ENCODE measurements at places on chromosomes 3 and 15.
A peak's percentile ranks its signal among the peaks of the same experiment; 100 is the strongest.

GRCh38 chr3:154598166-154598565, 168.2 kb upstream of the GPR149 start:
- DNase-seq: no peak

DNA sequence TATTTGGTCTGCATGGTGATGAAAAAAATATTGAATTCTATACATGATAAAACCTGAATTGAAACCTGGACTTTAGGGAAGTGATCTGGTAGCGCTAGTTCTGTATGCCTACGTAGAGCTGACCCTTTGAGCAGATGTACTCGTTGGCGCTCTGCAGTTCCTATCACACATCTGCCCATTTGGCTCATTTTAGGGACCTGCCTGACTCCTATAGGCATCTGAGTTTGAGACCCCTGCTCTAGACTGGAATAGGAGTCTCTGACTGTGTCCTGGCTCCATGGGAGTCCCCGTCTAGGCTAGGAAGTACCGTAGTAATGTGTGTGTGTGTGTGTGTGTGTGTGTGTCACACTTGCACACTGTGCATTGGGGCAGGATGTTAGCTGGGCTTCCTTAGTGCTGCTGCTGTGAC, 21.2 kb downstream of the STARD5 start:
- no peak for DNase-seq

- no peak for DNase-seq
Measured at GRCh38 chr3:150114873-150115540, 144.3 kb upstream of the PFN2 start.

- DNase-seq: no peak
Measured at GRCh38 chr3:156218353-156218744, 98.0 kb downstream of the KCNAB1 start.

DNA sequence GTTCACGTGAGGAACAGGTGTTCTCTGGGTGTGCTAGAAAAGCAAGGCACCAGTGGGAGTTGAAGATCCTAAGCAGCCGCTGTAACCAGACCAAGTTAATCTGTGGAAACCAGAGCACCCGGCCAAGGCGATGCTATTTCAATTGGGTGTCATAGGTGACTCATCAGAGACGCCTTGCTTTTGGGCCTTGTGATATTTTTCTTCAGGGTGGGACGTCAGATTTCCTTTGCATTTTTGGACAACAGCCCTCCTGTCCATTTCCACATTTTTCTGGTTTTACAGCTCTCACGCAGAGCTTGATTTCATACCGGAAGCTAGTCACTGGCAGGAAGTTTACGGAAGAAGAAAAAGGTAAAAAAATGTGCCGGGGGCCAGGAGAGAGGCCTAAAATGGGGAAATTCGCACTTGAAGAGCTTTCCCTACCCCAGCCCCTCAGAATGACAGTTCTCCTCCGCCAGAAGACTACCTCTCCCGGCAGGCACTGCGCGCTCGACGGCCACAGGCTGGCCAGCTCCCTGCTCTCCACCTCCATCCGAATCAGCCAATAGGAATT, 471 bp upstream of the KBTBD8 start:
- DNase-seq: peak; percentile 21

- DNase-seq: no peak
Measured at GRCh38 chr3:142210608-142211007, 14.8 kb downstream of the GK5 start.

DNA sequence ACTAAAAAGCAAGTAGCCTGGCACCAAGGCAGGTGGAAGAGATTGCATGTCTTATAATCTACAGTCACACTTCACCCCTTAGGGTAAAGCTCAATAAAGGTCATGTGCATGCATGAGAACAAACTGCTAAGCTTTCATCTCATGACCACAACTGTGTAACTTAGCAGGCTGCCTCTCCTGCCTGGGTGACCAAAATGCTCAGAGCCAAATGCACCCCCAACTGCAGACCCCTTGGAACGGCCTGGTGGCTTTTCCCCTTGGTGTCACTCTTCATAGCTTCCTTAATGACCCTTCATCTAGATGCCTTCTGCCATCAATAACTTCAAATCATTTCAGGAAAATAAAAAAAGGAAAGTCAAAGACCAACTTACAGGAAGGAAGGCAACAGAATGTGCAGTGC, 88.1 kb downstream of the ADAMTS17 start:
- DNase-seq: no peak

GRCh38 chr3:57397175-57398026, 104.9 kb upstream of the ASB14 start:
- DNase-seq: peak; percentile 53

DNA sequence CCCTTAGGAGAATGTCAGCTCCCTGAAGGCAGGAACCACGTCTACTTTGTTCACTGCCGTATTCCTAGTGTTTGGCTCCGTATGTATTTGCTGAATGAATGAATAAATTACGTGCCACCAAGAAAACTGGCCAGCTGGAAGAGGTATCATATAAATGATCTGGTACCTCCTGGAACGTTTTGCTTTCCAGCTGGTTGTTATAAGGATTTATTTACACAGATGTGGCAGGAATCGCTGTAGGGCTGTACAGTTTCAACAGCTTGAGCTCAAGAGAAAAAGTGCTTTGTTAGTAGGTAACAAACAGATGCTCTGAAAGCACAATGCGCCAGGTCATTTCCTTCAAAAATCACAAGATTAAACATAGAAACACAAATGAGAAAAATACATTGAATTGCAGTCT, 108.8 kb upstream of the ATP2B2 start:
- no peak for DNase-seq

DNA sequence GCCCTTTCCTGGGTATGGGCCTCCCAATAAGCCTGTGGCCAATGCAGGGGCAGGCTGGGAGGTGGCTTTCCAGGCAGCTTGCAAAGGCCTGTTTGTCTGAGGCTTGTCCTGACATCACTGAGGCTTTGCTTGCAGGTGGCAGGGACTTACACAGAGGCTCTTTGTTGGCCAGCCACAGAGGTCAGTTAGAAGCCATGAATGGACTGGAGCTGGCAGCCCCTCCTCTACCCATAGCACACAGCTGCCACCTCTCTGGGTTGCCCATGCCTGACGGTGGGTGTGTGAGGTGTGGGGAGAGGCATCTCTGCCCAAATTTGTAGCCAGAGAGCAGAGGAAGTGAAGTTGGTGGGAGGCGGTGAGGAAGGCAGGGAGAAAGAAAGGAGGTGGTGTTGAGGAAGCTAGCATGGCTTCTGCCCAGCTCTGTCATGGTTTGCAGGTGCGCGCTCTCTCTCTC, 17.1 kb downstream of the LIMD1 start:
- DNase-seq: no peak

DNA sequence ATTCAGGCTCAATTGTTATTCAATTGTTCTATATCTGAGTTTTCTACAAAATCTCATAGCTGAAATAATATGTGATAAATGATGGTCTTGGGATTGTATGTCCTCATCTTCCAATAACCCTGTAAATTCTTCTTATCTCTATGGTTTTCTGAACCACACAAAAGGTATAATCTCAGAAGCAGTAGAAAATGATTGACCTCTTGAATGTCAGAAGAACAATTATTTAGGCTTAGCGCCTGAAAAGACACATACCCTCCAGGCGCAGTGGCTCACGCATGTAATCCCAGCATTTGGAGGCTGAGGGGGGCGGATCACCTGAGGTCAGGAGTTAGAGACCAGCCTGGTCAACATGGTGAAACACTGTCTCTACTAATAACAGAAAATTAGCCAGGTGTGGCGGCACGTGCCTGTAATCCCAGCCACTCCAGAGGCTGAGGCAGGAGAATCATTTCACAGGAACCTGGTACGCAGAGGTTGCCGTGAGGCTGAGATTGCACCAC, 288.0 kb upstream of the TBC1D5 start:
- DNase-seq: no peak

DNA sequence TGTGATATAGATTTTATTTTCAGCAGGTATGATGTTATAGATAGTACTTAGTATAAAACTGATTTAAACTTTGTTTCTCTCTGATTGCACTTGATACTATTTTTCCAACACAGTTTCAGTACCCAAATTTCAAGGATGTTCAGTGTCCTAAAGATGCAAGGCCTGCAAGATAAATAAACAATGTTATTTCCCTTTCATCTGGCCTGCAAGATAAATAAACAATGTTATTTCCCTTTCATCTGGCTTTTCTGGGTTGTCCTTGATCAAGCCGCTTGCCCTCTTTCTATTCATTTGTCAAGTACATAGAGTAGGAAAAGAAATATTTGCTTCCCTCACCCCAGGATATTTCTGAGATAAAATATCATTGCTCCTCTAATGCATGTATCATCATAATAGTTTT, 571.0 kb downstream of the FGF12 start:
- DNase-seq: no peak

GRCh38 chr15:43104426-43104825, 1.4 kb downstream of the UBR1 start:
- no peak for DNase-seq

DNA sequence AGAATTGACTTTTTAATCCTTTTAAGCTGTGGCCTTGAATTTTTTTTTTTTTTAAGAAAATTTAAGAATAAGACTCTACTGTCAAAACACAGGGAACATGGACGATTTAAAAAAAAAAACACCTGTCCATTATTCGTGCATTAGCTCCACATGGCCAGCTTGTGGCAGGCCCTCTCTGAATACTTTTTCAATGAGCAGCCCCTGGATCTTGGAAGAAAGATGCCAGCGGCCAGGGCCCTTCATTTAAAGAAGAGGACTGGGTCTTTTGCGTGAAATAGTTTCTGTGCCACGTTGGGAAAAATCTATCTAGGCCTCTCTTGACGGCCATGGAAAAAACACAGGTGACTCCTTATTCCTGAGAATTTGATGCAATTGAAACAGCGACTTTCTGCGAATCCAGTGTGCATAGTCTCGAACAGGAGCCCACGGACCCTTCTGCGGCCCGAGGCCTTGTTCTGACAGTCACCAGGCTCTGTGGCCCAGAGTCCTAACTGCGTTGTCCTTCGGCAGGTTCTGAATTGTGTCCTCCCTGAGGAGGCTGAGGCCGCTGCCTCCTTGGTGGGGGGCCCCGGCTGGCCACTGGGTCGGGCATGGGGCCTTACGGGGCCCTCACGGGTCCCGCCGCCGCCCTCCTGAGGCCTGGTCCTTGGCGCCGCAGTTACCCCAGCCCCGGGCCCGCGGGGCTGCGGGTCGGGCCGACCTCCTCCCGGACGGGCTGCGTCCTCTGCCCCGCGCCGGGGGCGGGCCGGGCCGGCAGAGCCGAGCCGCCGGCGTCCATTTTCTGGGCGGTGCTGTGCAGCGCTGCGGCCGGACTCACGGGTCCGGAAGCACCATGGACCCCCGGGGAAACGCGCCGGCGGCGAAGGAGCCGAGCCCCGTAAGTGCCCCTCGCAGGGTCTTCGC, 33.5 kb downstream of the ZBTB38 start:
- DNase-seq: peak; percentile 71

- DNase-seq: peak; percentile 21
Measured at GRCh38 chr3:74267588-74268184, 346.8 kb downstream of the CNTN3 start.

DNA sequence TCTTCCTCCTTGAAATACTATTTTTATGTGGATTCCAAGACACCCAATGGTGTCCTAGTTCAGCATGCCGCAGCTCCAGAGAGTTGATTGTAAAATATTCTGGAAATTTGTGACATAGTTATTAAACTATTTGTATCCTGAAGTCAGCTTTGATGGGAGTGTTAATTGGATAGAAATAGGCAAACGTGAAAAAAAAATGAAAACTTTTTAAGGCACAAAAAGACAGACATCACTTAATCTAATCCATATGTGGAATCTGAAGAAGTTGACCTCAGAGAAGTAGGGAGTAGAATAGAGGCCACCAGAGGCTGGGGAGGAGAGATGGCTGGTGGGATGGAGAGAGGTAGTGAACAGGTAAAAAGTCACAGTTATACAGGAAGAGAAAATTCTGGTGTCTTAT, 704.2 kb downstream of the ROBO1 start:
- no peak for DNase-seq

DNA sequence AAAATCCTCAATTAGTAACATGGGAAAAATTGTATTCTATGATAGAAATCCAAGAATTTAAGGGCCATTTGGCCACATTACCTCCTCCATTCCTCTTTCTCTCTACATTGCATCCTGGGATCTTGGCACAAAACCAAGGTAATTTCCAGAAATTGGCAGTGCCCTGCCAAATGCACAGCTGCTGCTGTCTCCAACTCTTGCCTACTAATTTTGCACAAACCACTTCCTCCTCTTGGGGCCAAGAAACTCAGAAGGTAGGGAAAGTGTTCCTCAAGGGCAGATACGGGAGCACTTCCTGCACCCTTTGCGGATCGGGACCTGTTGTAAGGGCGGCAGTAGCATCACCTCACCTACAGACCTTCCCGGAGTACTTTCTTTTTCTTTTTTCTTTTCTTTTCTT, 57.8 kb downstream of the MAP3K13 start:
- DNase-seq: no peak

GRCh38 chr3:54146506-54147239, 24.3 kb downstream of the CACNA2D3 start:
- no peak for DNase-seq

DNA sequence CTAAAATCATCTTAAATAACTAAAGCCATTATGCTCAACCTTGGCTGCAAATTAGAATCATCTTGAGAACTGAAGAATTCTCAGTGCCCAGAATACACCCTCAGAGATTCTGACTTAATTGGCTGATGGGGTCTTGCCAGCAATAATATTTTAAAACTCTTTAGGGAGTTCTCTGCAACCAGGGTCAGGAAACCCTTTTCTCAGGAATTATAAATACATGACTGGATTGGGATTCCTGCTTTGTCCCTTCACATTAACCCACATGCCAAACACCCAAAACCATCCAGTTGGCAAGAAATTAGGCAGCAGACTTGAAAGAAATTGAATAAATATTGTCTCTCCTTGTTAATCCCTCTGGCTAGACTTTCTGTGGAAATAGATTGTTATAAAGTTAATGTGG, 482.3 kb upstream of the NECTIN3 start:
- DNase-seq: no peak

Data from AG08396 (cell line).